ENCODE measurements at places on chromosomes 2 and 18. TPM values are rescaled to one million over a fixed set of nuclear protein-coding genes. Genes with fewer than 3 reads are reported as not detected.

- no peak overlapping the region for H3K27ac ChIP-seq
- no peak overlapping the region for H3K4me3 ChIP-seq
- H3K36me3 ChIP-seq = no peaks in the 10 kb centered on the region
- peaks cover 7% of the 10 kb centered on the region for H3K27me3 ChIP-seq
- H3K4me1 ChIP-seq = no peaks in the 10 kb centered on the region
- DNase-seq = no peak
Observed at GRCh38 chr2:38230756-38231155, 146.3 kb downstream of the ATL2 start.

GRCh38 chr2:65299246-65299645 is 71.6 kb downstream of the ACTR2 start:
- peaks cover 29% of the 10 kb centered on the region for H3K4me1 ChIP-seq
- no peaks in the 10 kb centered on the region for H3K36me3 ChIP-seq
- H3K27me3 ChIP-seq = no peaks in the 10 kb centered on the region
- H3K4me3 ChIP-seq = no peak overlapping the region
- peak overlapping the region; percentile 66 for H3K27ac ChIP-seq

Gene COQ10B
- total RNA-seq = 18.6 TPM

DNA sequence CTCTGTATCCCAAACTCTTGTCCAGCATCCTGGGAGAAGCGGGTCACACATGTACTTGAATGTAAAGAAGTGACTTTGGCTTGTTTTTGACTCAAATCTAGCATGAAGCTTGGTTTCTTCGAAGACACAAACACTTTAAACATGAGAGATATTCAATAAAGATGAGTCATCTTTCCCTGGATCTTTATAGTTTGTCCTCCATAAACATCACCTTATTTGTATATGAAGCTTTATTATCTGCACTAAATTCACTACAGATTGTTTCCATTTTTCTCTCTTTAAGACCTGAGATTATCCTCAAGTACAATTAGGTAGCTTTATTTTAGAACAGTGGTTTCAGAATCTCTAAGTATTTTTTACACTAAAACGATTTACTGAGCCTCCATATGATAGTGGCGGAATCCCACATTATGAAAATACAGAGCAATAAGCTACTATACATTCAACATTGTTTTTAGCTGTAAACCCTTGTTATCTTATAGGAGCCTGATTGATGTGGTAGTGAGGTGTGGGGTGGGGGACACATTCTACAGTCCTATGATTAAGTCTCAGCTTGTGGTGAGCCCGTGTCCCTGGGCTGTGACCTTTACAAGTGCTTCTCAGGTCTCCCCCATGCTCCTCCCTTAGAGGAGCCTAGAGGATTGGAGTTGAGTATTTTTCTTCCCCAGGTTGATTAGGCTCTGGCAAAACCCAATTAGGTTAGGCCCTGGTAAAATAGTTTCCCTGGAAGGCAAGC is 79.6 kb upstream of the RAPGEF4 start:
- no peak for DNase-seq
- no peaks in the 10 kb centered on the region for H3K4me1 ChIP-seq
- no peak overlapping the region for H3K4me3 ChIP-seq
- H3K27me3 ChIP-seq = no peaks in the 10 kb centered on the region
